ENCODE measurements at places on chromosomes 13 and 19.

DNA sequence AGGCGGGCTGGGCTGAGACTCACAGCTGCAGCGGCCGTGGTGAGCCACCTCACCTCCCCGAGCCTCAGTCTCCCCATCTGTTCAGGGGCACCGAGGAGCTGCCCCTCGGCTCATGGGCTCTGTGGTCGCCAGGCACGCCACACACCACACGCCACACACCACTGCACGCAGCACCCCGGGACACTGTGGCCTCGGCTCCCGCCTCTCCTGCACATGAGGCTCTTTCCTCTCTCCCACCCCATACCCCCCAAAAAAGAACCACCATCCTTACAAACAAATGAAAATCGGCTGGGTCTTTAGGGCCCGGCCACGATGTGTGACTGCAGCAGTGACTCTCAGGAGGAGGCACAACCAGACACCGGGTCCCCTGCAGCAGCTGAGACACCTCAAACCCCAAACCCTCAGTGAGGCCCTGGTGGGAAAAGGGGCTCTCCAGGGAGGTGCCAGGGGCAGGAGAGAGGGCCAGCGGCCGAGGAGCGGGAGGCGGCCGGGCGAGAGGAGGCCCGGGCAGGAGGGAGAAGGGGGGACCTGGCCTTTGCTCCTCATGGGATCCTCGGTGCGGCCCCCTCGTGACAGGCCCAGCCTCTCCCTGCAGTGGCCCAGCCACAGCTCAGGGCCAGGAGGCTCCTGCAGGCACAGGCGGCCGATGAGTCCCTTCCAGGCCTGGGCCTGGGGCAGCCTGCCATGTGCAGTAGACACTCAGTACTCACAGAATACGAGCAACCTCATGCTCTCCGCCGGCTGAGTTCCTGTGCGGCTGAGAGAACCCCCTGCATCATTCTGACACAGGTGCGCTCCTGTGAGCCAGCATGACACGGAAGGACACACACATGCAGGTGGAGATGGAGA is 66.3 kb downstream of the RASA3 start:
- no peak for DNase-seq

- DNase-seq: no peak
Observed at GRCh38 chr19:47305309-47305751, 4.3 kb upstream of the C5AR1 start.

- DNase-seq: no peak
Observed at GRCh38 chr19:30455881-30456280, 83.7 kb downstream of the ZNF536 start.

DNA sequence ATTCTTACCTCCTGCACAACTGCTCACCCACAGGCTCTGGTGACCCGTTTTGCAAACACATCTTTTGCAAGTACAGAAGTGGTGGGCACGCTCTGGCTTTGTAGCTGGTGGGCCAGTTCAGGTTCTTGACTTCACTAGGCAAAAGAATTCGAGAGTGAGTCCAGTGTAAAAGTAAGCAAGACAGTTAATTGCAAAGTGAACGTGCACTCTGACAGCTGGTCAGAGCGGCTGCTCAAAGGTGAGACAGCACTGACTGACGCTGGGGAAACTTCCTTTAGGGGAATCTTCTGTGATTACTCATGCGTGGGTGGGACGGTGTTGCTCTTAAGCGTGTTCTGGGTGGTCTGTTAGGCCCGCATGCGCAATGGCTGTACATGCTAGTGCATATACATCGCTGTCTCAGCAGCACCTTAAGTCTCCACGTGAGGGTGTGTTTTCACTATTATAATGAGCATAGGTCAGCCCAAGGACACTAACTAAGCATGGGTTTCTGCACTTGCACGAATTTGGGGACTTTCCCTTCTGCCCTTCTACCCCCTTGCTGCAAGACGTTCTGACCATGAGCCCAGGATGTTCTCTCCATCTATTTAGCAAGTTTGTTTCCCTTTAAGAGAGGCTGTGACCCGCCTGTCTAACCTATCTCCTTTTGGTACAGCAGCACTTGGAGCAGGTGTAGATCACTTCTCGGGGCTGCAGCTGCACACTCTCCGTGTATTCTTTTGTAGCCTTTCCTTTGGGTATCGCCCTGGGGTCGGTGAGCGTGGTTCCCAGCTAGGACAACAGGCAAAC is 30.2 kb upstream of the CD33 start:
- no peak for DNase-seq

- no peak for DNase-seq
Observed at GRCh38 chr19:28508666-28509065, 704.3 kb downstream of the UQCRFS1 start.

GRCh38 chr19:20079476-20079875 is 1.7 kb downstream of the ZNF90 start:
- no peak for DNase-seq

DNA sequence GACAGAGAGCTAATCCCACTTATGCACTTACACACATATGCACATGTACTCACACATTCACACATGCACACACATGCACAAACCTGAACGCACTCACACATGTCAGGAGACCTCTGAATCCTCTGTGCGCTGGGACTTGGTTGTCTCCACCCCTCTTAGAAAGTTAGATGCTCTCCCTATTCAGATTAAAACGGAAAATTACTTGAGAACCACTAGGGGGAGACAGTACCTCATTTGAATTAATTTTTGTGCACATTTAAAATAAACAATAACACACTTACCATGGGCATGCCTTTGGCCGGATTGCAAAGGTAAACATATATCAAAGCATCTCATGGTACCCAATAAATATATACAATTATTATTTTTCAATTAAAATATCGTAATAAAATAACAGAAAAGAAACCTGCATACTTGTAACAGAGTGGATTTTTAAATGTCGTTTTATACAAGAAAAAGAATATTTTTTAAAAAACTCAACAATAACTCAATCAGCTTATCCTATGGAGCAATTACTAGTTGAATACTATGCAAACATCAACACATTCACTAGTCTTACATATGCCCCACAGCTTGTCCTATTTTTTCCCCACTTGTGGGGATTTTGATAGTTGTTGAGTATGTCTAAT is 9.5 kb upstream of the LILRB4 start:
- no peak for DNase-seq

- no peak for DNase-seq
Observed at GRCh38 chr19:34957830-34958751, 5.9 kb downstream of the ZNF792 start.

- no peak for DNase-seq
Observed at GRCh38 chr13:101341464-101341863, 74.8 kb downstream of the NALCN start.

GRCh38 chr13:73141292-73141771 is 82.5 kb downstream of the KLF5 start:
- no peak for DNase-seq

GRCh38 chr19:17807731-17808316 is 12.9 kb downstream of the B3GNT3 start:
- no peak for DNase-seq

GRCh38 chr19:33245948-33246708 is 20.5 kb upstream of the SLC7A10 start:
- no peak for DNase-seq

DNA sequence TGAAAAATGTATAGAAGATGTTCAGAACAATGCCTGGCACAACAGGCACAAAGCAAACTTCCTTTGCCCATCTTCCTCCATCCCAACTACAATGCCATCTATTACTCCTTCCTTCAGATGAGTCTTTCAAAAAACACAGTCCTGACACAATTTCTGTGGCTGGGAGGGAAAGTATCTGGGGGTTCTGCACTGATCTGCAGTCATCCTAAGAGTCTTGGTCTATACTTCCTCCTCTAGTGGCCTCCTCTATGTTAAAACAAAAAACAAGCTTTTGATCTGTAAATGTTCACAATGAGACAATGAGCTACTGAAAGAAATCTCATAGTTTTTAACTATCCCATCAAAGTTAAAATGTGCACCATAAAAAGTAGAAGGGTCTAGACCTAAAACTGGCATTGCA is 44.8 kb downstream of the USP12 start:
- DNase-seq: no peak

DNA sequence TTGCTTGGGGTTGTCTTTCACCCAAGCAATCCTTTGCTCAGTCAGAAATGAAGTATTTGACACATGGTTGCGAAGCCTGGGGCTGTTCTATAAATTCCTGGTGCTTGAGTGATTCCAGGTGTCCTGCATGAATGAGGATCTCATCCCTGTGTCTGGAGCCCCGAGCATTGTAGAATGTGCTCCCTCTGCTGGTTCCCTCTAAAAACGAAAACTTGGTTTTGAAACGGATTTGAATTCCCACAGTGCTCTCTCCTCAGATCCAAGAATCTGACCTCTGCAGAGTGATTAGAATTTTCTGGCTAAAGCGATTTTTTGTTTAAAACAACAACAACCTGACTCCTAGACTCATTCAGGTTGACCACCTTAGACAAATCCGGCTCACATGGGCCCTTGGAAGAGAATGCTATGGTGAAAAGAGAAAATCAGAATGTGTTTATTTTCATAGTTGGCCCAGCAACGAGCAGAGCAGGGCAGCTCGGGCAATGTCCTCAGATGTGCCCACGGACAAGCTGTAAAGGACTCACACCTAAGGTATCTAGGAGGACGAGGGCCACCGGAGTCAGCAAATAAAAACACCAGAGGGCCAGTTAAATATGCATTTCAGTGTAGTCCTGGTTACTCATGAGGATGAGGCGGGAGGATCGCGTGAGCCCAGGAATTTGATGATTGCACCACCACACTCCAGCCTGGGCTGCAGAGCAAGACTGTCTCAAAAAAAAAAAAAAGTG is 8.7 kb upstream of the ATP12A start:
- peak; percentile 66 for DNase-seq

DNA sequence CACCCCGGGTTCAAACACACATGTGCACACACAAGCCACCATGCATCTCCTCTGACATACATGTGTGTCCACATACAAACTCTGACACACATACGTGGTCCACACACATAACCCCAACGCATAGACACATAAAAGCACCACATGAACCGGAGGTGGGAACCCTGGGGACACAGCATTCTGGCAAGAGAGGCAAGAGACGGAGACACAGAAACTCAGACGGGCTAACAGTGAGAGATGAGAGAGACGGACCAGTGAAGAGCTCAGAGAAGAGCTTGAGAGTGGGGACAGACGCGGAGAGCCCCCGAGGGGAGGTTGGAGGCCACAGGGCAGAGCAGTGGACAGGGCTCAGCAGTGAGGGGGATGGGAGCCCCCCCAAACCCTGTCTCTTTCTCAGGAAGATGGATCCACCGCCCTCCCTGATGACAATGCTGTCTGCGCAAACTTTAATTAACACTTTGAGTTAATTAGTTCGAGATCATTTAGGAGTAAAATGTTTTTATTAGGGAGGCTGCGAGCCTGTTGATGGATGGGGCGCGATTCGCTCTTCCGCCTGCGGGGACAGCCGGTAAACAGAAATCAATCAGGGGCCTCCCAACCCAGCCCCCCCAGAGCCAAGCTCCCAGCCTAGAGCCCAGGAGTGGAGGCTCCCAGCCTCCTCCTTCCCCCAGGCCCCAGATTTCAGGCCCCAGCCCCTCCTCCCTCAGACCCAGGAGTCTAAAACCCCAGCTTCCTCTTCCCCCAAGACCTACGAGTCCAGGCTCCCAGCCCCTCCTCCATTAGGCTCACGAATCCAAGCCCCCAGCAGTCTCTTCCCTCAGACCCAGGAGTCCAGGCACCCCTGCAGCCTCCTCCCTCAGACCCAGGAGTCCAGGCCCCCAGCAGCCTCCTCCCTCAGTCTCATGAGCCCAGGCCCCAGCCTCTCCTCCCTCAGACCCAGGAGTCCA is 9.5 kb upstream of the ERFL start:
- no peak for DNase-seq

DNA sequence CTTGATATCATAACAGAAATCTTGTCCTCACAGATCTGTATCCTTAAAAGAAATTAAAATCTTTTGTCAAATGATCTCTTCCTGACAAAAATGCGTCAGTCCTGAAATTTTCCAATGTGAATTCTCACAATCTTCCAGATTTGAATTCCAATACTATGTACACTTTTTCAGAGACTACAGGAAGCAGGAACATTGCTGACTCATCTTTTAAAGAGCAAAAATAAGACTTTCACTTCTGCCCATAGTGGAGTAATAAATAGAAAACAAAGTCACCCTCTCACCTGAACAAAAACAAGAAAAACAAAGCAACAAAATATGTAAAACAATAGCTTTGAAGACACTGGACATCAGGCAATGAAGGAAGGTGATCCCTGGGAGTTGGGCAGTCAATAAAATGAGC is 167.0 kb upstream of the IPO5 start:
- no peak for DNase-seq

- DNase-seq: no peak
Observed at GRCh38 chr13:60412909-60413616, 16.0 kb downstream of the TDRD3 start.

DNA sequence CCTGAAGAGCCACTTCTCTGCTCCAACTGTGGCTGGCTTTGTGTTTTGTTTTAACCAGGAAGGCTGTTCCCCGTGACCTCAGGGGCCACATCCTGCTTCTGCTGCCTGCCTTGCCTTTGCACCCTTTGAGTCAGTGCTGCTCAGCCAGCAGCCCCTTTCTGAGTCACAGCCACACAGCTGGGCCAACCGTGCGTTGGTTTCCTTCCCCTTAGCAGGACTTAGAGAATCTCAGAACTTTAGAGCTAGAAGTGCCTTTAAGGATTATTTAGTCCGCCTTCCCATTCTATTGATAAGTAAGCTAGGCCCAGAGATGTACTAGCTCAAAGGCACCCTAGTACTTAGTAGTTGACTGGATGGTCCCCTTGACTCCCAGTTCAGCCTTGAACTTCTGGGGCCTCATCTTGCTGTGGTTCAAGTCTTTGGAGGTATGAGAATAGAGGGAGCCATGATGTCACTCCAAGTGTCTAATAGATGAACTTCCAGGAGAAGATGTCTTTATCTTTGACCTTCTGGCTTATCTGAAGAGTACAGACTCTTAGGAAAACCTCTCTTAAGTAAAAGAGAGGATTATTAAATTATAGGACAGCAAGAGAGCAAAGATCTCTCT is 8.0 kb downstream of the RGCC start:
- DNase-seq: no peak

DNA sequence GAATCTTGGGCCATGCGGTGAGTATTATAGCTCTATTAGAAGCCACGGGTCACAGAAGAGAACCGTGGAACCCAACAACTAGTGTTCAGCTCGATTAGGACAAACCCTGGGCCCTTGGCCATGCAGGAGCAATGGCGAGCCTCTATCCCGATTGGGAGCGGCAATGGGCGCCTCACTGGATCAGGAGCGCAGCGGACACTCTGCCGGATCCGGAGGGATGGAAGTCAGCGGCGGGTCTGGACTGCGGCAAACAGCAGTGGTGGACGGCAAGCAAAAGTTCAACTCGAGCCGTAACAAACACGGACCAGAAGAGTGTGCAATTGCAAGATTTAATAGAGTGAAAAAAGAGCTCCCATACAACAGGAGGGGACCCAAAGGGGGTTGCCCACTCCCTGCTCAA is 1481.9 kb downstream of the PCDH9 start:
- DNase-seq: no peak

GRCh38 chr19:2425622-2426581 is 1.5 kb downstream of the TIMM13 start:
- DNase-seq: no peak

GRCh38 chr13:109243311-109243951 is 543.0 kb downstream of the IRS2 start:
- no peak for DNase-seq

- DNase-seq: no peak
Observed at GRCh38 chr19:36483653-36484052, 5.7 kb downstream of the ZNF566 start.
